ENCODE measurements at places on chromosomes 5 and 9. TPM values are rescaled to one million over a fixed set of nuclear protein-coding genes. Genes with fewer than 3 reads are reported as not detected.

The PCA3 gene
- not detected for total RNA-seq

The TRPM6 gene
- total RNA-seq, result 0.09 TPM

DNA sequence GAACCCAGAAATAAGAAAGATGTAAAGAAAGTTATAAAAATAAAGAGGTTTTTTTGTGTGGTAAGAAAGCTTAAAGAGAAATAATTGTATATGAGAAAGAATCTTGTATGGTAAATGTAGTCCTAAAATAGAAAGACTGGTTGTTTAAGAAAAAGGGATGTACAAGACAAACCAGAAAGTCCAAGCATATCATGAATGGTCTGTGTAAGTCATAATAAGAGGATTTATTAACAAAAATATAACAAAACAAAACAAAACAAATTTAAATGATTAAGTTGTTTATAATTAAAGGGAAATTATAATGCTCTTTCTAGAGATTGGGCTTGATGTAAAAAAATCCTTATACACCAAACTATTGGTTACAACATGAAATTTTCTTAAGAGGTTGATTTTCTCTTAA, 590.4 kb upstream of the PTGER4 start:
- H3K36me3 ChIP-seq, result no peaks in the 10 kb centered on the region
- DNase-seq, result no peak
- no peak overlapping the region for H3K27ac ChIP-seq
- no peaks in the 10 kb centered on the region for H3K4me1 ChIP-seq

The IQGAP2 gene
- total RNA-seq, result not detected

GRCh38 chr5:40906351-40906751, 2.9 kb upstream of the C7 start:
- no peak overlapping the region for H3K4me3 ChIP-seq
- no peaks in the 10 kb centered on the region for H3K27me3 ChIP-seq
- no peak overlapping the region for H3K27ac ChIP-seq
- H3K36me3 ChIP-seq, result no peaks in the 10 kb centered on the region
- no peak for DNase-seq

The PALM2AKAP2 gene
- 2.1 TPM for total RNA-seq

- no peaks in the 10 kb centered on the region for H3K27me3 ChIP-seq
- no peak overlapping the region for H3K27ac ChIP-seq
- no peaks in the 10 kb centered on the region for H3K4me1 ChIP-seq
- no peaks in the 10 kb centered on the region for H3K36me3 ChIP-seq
These were observed 964.9 kb downstream of the MAT2B start for GRCh38 chr5:164470312-164470711.

The C1QTNF2 gene
- total RNA-seq, result 0.20 TPM

DNA sequence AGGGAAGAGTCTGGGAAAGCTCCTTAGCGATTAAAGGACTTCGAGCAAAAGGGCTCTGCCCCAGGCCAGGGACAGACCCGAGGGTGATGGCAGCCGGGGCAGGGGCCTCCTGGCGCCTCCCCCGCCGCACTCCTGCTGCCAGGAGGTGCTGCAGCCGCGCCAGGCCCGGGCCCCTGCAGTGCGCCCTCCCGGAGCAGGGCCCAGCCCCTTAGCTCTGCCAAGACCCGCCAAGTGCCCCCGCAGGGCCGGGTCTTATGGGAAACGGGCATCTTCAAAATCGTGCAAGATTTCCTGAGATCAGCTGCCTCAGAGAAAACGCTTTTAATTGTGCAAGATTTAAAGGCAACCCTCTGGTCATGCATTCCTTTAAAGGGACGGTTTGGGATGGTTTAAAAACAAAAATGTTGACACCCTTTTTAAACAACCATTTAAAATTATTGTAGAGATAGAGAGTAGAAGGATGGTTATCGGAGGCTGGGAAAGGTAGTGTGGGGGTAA, 52.4 kb downstream of the CDC14B start:
- DNase-seq, result no peak
- H3K4me3 ChIP-seq, result peak overlapping the region; percentile 88
- no peaks in the 10 kb centered on the region for H3K27me3 ChIP-seq
- H3K4me1 ChIP-seq, result peaks cover 31% of the 10 kb centered on the region
- no peaks in the 10 kb centered on the region for H3K36me3 ChIP-seq

- no peaks in the 10 kb centered on the region for H3K27me3 ChIP-seq
- H3K27ac ChIP-seq, result no peak overlapping the region
- H3K4me1 ChIP-seq, result no peaks in the 10 kb centered on the region
- DNase-seq, result no peak
- no peaks in the 10 kb centered on the region for H3K36me3 ChIP-seq
These were observed 530.5 kb downstream of the SEMA5A start for GRCh38 chr5:9015260-9015936.
